Femur (tissue), 1 donor: ENCODE measurements at places on chromosomes 1 and 21.
A peak's percentile ranks its signal among the peaks of the same experiment; 100 is the strongest.

GRCh38 chr1:105023719-105024118 lies 1274.0 kb downstream of the AMY1C start:
- DNase-seq = no peak

- DNase-seq = no peak
These were observed 692.2 kb downstream of the USP25 start for GRCh38 chr21:16421965-16422364.

GRCh38 chr1:226222686-226223085 lies 778 bp upstream of the MIXL1 start:
- no peak for DNase-seq

DNA sequence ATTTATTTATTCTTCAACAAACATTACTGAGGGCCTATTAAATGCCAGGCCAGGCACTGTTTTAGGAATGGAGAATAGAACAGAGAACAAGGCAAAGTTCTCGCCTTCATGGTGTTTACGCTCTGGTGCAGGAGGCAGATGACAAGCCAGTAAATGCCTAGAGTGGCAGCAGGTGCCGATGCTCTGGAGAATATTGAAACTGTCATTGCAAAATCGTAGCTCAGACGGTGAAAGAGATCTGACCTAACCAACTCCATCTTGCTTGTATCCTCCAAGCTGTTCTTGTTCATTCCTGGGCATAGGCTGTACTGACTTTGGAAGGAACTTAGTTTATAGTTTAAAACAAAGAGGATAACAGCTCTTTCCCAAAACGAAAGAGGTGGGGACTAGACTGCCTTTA lies 13.5 kb upstream of the ENO1 start:
- no peak for DNase-seq

GRCh38 chr1:1066403-1067283 lies 7.5 kb downstream of the RNF223 start:
- no peak for DNase-seq

DNA sequence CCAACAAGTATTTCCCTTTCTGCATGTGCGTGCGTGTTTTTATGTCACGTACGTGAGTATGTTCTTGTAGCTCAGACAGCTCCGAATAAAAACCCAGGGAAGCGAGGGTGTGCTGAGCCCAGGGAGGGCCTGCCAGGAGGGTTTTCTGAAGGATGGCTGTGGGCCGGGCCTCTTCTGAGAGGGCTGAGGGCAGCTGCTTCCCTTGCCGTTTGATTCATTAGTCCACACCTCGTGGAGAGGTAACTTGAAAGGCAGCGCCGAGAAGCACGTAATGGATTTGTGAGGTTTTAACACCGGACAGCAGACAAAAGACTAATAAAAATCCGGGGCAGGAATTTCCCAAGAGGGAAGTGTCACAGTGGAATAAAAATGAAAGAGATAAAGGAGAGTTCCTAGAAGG lies 29.5 kb downstream of the CD247 start:
- no peak for DNase-seq

GRCh38 chr21:29151931-29152330 lies 21.5 kb downstream of the MAP3K7CL start:
- no peak for DNase-seq

- no peak for DNase-seq
These were observed 9.5 kb downstream of the LSS start for GRCh38 chr21:46218906-46219590.

DNA sequence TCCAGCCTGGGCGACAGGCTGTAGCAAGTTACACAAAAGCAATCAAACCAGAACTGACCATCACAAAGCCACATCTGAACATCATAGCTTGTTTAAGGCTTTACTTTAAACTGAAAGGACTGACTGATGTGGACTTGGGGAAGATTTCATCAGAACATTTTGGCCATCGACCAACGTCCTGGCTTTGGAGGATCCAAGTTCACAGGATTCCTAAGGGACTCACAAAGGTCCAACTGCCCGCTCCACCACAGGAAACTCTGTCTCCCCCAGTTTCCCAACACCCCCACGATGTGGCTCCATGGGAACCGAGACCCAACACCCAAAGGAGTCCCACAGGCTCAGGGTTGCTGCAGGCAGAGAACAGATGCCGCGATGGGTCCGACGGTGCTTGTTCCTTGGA lies 9.3 kb downstream of the SSU72 start:
- no peak for DNase-seq

DNA sequence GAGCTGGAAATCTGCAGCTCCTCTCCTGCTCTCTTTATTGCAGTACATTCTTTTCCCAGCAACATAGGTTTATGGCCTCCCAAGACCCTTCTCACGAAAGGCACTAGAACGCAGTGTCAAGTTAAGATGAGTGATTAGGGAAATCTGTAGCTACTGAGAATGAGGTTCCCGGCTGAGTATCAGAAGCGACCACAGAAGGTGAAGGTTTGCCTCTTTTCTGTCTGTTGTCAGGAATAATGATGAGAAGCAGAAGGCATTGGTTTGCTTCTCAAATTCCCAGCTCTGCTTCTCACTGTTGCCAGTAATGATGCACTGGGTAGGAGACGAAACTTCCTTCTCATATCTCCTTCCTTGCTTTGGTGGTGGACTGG lies 128.4 kb downstream of the NTMT2 start:
- no peak for DNase-seq

DNA sequence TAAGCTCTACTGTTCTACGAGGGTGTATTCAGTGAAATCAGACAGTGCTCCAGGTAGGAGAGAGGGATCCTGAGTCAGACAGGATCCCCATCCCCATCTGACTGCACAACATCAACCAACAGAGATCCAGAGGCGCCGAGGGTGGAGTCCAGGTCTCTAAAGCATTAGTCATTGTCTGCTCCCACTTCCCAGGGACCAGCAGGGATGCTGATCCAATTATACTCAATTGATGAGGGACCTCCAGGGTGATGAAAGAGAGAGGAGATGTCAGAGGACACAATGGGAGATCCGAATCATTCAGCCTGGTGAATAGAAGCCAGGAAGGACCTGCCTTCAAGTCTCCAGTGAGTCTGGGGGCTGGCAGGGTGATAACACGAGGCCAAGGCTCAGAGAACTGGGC lies 39.5 kb upstream of the STMN1 start:
- DNase-seq = no peak

DNA sequence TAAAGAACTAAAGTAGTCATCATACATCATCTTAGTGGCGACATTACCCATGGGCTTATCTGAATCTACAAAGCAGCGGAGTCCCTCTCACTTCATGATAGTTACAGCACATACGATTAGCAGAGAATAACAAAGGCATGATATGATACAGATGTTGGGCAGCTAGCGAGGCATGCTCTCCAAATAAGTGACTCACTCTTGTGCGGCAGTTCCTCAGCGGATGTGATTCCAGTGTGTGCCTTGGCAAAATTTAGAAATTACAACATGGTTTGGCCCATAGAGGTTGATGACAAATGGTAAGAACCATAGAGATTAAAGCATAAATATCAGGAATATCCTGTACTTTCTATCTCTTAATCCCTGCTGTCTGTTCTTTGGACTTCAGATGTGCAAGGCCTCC lies 48.1 kb upstream of the PAXBP1 start:
- peak; percentile 56 for DNase-seq

GRCh38 chr1:211259638-211260126 lies 516 bp downstream of the RCOR3 start:
- peak; percentile 86 for DNase-seq

DNA sequence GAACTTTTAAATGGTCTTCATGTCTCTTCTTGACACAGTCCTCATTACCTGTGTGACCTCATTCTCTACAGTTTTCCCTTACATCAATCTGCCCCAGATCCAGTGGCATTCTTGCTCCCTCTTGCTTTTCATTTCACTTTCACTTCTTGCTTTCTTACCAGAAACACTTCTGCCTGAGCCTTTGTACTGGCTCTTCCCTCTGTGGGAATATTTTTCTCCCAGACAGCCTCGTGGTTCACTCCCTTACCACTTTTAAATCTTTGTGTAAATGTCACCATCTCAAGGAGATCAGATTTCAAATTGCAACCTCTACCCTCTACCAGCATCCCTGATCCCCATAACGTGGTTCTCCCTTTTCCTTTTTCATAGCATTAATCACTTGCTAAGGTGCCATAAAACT lies 73.2 kb downstream of the DISC1 start:
- DNase-seq = no peak
